ENCODE measurements at places on chromosomes 1 and 21. TPM values are rescaled to one million over a fixed set of nuclear protein-coding genes. Genes with fewer than 3 reads are reported as not detected.

Gene RUNX1
- 171 TPM for total RNA-seq

Gene IL6R
- total RNA-seq, result 2.0 TPM

Gene FBXO28
- total RNA-seq, result 28.4 TPM

Gene C1orf94
- total RNA-seq, result not detected

Gene GNAT2
- not detected for total RNA-seq

Gene ZFYVE9
- total RNA-seq, result 1.8 TPM

Data from natural killer cell (primary cell).